Ascending aorta (tissue), 2 donors: ENCODE measurements at places on chromosomes 6 and 20.

GRCh38 chr20:57601211-57601570 is 19.0 kb downstream of the ZBP1 start:
- DNase-seq = no peak

DNA sequence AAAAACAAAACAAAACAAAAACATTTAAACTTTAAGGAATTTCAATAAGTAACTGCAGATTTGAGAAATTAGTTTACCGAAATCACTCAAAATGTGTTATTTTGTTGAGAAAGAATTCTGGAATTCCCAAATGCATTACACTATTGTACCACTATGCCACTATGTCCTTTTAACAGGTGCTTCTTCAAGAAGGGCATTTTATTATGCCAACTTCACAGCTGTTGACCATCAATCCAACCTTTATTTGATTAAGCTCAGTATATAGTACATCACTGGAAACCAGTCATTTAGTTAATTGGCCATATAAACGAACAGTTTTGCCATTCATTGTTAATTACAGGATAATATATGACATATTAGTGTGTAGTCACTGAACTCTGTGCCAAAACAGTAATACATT is 221.7 kb downstream of the ARHGAP18 start:
- no peak for DNase-seq

DNA sequence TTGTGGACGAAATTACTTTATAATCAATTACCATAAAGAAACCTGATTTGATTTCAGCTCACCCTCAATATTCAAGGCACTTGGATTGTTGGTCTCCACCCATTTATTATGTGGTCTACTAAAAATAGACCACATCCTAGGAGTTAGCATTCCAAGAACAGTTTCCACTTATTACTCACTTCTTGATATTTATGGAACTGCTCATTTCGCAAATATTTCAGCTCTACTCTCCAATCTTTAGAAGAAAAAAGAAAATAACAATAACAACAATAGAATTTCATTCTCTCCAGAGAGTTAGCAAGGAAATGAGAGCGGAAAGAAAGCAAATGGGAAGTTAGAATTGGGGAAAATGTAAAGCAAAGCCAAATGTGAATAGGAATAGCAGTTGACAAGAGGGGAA is 26.2 kb upstream of the HDAC2 start:
- no peak for DNase-seq

DNA sequence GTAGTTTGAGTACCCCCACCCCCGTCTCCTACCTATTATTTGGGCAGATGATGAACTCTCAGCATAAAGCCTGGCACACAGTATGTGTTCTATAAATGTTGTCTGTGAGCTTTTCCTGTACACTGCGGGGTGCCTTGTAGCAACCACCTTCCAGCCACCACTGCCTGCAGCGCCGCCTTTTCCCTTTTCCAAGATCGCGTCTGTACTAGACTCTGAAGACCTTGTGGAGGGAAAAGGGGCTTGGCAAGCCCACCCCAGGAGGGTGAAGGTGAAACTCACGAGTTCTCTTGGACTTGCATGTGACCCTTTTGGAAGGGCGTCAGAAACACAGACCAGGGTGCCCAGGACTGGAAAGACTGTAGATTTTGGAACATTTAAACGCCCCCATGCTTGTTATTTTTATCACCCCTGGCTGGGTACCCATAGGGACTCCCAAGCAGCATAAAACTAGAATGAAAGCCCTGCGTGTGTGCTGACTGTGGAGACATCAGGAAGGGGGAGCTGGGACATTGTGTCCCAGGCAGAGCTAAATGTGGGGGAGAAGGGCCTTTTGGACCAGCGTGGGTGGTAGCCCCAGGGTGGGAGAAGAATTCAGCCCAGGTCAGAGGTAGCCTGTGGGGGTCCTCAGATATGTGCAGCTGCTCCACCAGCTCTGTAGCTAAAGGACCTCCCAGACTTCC is 8.3 kb downstream of the BAK1 start:
- DNase-seq = no peak

DNA sequence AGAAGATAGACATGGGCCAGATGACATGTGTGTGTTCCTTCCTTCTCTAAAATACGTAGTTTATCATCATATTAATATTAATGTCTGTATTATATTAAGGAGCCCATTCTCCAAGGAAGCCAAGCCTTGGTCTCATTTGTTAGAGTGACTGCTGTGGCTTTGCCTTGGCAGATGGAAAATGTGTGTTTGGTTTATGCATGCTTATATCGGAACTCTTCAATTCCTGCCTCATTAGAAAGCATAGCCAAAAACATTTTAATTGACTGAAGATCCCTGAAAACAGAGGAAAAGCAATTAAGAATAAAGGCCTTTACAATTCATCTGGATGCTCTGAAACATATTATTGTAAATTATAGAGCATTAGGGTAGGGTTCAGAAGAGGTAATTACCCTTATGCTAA is 106.4 kb downstream of the COL9A1 start:
- no peak for DNase-seq

DNA sequence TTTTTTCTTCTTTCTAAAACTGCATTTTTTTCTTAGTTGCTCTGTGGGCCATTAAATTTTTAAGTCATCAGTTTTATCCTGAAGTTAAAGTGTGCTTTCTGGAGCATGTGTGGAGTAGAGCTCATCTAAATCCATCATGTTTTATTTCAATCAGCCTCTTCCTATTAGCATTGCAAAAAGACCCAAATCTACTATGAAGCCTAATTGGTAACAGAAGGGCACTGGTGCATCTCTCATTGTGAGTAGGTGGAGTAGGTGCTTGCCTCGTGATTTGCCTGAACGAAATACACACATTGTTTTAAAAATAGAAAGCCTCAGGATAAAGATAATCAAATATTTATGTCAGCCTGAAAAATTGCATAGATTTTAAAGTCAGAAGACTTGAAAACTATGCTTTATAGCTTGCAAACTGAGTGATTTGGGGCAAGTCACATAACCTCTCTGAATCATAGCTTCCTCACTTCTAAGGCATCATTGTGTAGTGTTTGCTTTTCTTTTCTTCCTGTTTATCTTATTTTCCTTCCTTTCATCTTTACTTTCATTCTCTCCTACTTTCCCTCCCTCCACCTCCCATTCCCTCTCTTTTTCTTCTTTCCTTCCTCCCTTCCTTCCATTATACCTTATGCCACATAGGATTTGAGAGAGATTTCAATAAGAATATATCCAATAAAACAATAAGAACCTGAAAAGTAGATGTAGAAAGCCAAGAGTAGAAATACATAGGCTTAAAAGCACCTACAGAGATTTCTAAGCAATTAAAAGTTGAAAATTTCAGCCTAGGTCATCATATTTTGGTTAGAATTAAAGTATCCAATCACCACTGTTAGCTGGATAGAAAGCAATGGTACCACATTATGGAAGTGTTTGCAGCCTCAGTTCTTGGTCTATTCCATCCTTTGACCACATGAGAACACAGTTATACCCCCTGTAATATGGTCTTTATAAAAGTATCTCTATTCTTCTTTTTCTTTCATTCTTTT is 49.6 kb upstream of the RNF146 start:
- DNase-seq = no peak

DNA sequence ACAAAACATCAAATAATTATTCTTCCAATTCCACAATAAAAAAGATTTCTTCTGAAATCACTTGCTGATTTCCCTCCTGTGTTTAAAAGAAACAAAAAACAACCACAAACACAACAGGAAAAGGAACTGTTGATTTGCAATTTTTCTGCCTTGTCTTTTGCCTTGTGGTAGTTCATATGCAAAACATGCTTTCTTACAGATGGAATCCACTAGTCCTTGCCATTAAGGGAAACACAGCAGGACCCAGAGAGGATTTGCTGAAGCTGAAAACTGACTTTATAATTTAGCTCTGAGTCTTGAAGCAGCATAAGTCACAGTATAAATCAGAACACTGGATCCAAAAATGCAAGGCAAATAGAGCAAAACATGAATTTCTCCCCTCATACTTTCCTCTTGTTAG is 328.8 kb downstream of the PHF3 start:
- no peak for DNase-seq

- DNase-seq = no peak
Measured at GRCh38 chr20:50680105-50680960, 11.0 kb downstream of the RIPOR3 start.

DNA sequence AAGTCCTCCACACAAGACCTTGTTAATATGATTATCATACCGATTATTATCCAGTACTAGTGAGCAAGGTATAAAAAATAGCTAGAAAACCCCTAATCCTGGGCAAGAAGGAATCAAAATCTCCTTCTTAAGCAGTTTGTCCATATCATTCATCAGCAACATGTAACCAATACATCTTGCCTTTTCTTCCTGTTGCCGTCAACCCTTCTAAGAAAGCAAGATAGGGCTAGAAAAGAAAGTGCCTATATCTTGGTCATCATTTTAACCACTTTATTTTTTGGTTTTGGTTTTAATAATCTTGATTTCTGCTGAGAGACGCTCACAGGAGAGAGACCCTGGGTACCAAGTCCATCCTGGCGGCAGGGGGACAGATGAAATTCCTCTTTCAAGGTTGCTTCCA is 27.2 kb upstream of the PREX1 start:
- DNase-seq = no peak

DNA sequence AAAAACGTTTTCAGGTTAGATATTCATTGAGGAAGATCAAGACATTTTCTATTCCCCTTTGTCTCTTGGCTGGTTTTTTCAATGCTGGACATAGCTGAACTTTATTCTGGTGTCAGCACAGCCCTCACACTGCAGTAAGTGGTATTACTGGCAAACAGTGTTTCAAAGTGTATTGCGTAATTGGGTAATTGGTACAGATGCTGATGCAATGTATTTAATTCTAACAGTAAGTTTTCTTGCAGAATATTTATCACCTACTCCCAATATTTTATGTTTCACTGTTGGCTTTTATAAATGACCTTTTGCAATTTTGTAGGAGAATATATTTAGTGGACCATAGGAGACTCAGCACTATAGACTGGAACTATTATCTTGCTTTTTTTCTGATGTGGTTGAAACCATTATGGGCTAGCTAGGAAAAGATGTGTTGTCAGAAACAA is 287.6 kb upstream of the SOX4 start:
- no peak for DNase-seq

DNA sequence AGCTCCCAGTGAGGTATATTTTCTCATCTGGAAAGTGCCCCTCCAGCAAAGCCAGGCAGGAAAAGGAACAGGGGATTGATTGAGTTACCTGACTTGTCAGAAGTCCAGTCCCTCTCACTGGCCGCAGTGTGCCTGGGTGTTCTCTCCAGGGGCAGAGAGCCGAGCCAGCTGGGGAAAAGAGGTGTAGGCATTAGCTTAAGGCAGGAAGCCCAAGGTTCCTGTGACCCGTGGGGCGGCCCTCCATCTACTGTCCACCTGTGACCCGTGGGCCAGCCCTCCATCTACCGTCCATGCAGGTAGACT is 2.7 kb downstream of the PSMG4 start:
- no peak for DNase-seq

DNA sequence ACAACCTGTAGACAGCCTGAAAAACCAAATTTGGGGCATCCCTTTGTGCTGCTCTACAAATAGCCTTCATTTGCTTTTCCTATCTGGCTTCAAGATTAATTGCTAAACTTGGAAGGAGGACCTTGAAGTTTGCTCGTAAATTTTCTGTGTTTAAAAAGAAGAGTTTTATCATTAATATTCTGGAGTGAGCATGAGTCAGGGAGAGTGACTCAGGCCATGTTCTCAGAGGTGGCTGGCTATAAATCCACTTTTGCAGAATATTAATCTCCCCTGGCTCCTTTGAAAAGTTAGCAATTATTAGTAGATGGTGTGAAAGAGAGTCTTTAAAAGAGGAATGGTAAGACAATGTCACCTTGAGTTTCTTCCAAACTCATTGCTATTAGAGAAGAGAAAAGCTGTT is 91.0 kb downstream of the ANKEF1 start:
- DNase-seq = no peak

DNA sequence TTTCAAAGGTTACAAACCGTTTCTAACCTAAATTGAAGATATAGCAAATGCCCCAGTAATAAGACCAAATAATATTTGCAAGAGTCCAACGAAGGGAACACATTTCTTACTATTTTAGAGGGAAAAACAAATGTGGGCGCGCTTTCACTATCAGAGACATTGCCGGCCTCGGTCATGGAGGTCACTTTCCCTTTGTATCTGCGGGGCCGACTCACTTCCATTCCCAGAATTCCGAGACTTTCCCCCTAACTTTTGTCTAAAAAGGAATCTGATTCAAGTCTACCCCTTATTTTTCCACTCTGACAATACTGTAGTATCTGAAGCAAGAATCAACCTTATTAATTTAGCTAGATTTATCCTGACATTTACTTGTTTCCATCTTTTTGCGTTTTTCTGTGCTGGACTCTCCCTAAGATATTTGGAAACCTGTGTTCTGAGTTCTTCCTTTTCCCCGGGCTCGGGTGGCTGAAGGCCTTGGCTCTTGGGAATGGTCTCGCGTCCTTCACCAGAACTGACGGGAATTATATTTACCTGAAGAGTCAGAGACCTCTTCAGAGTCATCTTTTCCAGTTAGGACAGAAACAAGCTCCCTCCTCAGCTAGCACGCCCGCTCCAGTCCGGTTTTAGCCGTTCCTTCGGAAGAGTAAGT is 71.8 kb upstream of the ZNF184 start:
- no peak for DNase-seq

- no peak for DNase-seq
Measured at GRCh38 chr6:53910834-53911233, 116.0 kb downstream of the LRRC1 start.

DNA sequence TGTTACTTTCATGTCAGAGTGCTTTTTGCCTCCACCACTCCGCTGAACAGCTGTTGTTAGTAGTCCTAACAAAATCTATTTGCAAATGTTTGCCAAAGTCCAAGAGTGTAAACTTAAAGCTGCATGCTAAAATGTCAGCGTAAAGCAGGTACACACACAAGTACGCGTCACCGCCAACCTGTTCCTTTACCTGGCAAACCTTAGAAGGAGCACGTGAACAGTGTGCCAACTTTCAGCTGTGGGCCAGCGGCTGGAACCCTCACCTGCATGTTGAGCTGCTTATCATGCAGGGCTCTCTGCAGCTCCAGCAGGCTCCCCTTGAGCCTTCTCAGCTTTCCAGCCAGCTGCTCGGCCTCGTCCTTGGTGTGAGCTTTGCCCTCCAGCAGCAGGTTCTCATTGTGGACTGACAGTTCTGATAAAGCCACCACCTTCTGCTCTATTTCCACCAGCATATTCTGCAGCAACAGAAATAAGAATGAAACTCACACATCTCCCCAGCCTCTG is 359.3 kb downstream of the SYNE1 start:
- DNase-seq = no peak

GRCh38 chr20:60144404-60144803 is 186.2 kb downstream of the CDH26 start:
- DNase-seq = no peak

DNA sequence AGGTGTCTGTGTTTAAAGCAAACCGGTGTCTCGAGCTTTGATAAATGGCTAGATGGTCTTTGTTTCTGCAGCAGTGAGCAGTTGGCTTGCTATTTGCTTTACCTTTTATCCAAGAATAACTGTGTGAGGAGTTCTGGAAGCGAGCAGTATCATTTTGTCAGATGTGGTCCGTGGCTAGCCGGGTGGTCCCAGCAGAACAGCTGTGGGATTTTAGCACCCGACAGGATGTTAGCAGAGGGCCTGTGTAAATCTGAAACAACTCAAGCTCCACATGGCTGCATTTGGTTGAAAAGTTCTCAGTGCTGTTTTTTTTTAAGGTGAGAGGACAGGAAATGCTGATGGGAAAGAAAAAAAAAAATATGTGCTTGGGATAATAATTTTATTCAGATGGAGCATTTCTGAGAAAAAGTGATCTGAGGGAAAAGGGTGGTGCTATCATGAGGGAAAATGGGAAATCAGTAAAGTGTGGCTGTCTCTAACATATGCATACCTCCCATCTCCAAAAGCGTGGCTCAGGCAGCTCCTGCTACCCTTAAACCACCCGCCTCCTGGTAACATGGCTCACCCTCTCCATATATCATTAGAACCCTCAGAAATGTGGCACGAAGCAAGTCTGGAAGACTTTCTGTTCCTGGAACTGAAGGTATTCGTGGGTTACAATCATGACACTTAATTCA is 215.4 kb downstream of the TSHZ2 start:
- no peak for DNase-seq
